ENCODE measurements at places on chromosomes 3 and 15.

- peak; percentile 76 for DNase-seq
Measured at GRCh38 chr15:63891079-63891767, 57.5 kb upstream of the HERC1 start.

- DNase-seq = no peak
Measured at GRCh38 chr3:27686642-27687041, 35.5 kb downstream of the EOMES start.

- DNase-seq = no peak
Measured at GRCh38 chr15:88782465-88782864, 20.8 kb upstream of the ACAN start.

DNA sequence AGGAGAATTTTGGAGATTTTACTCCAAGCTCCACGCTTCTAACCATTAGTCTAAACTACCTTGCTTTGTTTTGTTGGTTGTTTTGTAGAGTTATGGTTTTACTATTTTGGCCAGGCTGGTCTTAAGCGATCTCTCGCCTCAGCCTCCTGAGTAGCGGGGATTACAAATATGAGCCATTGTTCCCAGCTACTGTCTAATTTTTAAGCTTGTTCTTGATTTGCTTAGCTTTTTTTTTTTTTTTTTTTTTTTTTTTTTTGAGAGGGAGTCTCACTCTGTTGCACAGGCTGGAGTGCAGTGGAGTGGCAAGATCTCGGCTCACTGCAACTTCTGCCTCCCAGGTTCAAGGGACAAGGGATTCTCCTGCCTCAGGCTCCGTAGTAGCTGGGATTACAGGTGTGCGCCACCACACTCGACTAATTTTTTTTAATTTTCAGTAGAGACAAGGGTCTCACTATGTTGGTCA, 28.5 kb downstream of the EFCAB12 start:
- DNase-seq = no peak

DNA sequence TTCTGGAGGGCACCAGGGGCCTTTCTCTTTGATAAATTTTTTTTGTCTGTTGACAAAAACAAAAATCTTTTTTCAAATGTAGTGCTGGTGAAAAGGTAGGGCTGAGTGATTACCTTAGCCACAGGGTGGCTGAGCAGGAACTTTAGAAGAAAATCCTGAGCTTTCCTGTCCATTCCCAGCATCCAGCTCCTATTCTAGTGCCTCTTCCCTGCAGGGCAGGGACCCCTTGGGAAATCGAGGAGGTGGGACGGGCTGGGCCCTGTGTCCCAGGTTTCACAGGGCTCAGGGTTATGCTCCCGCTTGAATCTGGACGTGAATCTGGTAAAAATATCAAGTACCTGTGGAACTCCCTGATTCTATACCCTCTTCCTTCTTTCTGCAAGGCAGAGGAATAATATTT, 31.7 kb downstream of the EDEM1 start:
- DNase-seq = no peak

- no peak for DNase-seq
Measured at GRCh38 chr15:95281470-95281869, 1049.0 kb upstream of the NR2F2 start.

- DNase-seq = no peak
Measured at GRCh38 chr15:27673766-27674445, 425.2 kb downstream of the OCA2 start.

GRCh38 chr3:107660306-107660976, 137.7 kb downstream of the BBX start:
- no peak for DNase-seq

- DNase-seq = no peak
Measured at GRCh38 chr3:27630885-27631284, 91.2 kb downstream of the EOMES start.

- DNase-seq = no peak
Measured at GRCh38 chr15:38102972-38103371, 149.7 kb upstream of the SPRED1 start.

DNA sequence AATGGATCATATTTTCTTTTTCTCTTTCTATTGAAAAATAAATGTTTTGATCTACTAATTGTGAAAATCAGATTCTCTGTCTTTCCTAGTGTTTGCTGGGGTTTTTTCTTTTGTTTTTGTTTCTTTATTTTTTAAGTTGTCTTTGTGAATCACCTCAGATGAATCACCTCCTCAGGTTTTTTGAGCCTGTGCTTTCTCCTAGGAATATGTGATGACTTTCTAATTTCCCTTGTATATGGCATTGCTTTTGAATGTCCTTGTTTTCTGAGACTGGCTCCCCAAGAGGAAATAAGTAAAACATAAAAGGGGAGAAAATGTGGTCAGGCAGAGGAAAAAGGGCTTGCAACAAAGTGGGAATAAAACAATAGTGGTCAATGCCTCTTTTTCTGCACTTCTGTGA, 750.0 kb downstream of the ZPLD1 start:
- DNase-seq = no peak

DNA sequence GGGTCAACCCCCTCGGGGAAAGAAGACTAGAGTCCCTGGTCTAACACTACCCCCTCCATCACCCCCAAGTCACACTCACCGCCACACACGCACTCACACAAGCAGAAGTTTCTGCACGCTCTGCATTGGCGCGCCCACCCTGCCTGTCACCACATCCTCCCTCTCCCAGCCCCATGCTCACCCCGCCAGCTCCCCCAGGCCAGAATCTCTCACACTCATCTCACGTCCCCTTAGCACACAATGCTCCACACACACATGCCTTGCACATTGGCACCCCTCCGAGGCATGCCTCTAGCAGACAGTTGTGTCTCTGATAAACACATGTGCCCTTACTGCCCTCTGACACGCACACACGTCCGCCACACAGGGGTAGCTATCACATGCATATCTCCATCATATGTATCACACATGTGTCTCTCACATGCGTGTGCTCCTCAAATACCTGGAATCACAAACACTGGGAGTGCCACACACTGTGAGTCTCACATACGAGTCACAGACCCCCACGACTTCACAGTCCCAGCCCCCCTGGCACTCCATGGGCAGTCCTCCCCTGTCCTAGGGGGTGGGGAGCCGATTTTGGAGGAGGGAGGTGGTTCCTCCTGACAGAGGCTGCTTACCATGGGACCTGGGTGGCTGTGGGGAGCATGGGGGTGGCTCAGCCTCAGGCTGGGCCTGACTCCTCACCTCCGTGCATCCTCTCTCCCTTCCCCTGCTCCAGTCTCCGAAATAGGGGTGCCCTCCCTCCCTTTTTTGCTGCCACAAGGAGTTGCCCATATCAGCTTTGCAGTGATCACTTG, 898 bp downstream of the FBLN2 start:
- DNase-seq = no peak

DNA sequence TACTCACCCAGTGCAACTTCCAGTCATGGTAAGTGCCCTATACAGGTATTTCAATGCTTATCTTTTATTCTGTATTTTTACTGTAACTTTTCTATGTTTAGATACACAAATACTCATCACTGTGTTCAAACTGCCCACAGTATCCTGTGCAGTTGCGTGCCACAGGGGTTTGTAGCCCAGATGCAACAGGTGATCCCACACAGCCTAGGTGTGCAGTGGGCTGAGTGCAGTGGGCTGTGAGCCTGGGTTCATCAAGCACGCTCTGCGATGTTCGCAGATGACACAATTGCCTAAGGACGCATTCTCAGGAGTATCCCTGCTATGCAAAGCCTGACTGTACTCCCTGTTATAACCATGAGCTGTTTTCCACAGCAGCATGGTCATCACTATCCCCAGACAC, 36.2 kb upstream of the VGLL4 start:
- DNase-seq = no peak

DNA sequence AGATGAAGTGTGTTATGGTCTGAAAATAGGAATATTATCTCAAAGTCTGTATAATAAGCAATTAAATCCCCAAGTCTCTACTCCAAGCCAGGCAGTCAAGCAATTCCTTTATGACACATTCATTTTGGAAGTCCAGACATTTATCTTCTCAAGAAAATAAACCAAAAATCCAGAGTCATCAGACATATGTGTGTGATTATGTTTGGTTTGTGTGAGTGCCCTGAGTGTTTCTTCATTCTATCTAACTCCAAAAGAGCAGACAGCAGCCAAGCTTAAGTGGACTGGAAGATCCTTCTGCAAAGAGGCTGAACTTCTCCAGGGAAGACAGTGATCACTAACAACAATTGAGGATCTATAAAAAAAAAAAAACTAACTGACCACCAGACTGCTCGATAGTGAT, 239.8 kb downstream of the STAG1 start:
- DNase-seq = no peak

GRCh38 chr3:155131104-155131503, 51.0 kb downstream of the MME start:
- no peak for DNase-seq

DNA sequence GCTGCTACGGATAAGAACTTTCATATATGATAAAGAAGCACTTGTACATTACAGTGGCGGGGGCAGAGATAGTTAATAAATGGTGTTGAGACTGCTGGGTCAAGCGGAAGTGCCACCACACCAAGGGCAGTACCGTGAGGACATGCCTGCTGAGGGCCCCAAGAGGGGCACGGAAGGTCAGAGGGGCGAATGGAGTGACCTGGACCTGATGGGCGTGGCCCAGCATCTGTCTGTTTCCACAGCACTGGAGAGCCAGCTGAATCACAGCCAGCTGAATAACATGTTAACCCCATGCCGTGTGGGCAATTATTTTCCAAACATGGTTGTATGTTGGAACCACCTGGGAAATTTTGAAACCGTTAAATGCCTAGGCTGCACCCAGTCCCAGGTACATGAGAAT, 37.2 kb downstream of the ANKDD1A start:
- DNase-seq = no peak

DNA sequence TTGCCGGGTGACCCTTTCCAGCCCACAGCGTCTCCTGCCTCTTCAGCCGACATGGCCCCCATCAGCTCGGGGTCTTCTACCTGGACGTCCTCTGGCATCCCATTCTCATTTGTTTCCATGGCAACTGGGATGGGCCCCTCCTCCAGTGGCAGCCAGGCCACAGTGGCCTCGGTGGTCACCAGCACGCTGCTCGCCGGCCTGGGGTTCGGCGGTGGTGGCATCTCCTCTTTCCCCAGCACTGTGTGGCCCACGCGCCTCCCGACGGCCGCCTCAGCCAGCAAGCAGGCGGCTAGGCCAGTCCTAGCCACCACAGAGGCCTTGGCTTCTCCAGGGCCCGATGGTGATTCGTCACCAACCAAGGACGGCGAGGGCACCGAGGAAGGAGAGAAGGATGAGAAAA, 170.2 kb downstream of the FEZF2 start:
- DNase-seq = no peak

GRCh38 chr3:158709666-158710083, 22.6 kb downstream of the RARRES1 start:
- no peak for DNase-seq

DNA sequence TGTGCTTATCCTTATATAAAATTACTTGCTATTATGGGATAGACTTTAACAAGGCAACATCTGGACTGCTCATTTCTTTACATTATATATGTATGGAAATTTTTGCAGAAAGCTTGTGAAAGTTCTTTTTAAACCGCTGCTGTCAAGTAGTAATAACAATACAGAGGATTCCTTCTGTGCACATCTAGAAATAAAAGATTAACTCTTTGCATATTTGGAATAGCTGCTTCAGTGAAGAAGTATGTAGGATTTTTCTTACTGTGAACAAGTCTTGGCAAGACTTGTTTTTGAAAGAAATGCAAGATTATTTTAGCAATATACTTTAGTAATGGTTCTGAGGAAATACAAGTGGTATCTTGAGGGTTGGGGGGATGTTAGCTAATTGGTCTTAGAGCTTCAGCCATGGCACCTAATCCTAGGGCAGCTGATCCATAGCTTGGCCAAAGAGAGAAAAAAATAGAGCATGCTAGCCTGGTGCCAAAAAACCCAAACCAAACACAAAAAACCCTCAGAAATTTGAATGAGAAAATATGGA, 4.3 kb downstream of the PRKCI start:
- no peak for DNase-seq

DNA sequence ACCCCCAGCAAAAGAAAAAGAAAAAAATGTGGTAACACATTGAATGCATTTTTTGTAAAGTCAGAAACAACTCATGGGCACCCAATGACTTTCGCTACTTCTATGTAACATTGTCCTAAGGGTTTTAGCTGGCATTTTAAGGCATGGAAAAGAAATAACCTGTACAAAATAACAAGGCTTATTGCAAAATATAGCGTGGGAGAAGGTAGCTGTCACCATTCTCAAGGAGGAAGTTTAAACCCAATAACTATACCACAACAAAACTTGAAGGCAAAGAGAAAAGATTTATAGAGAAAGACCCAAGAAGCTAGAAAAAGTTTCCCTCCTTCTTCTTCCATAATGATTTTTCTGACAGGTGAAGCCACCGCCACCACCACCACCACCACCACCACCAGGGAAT, 55.7 kb upstream of the ACP3 start:
- no peak for DNase-seq

GRCh38 chr3:57646723-57647122, 46.2 kb downstream of the DENND6A start:
- no peak for DNase-seq

DNA sequence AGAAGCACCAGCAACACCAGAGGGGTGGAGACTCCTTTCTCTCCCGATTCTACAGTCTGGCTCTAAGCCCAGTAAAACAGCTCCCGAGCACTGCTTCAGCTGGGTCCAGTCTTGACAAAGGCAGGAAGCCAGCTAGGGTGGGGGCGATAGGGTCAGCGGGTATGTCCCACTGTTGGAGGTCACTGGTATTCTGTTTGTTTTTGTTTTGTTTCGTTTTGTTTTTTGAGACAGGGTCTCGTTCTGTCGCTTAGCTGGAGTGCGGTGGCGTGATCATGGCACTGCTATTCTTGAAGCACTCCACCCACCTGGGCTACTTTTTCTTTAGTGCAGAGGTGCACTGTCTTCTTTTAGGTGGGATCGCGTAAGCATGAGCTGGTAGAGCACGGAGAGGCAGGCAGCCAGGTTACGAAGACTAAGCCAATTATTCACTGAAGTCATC, 16.3 kb downstream of the GCSAM start:
- DNase-seq = no peak

GRCh38 chr3:64184621-64185020, 40.6 kb downstream of the PRICKLE2 start:
- no peak for DNase-seq

GRCh38 chr15:77493324-77493907, 72.7 kb downstream of the HMG20A start:
- DNase-seq = no peak

- no peak for DNase-seq
Measured at GRCh38 chr15:99010768-99011167, 3.2 kb upstream of the PGPEP1L start.

DNA sequence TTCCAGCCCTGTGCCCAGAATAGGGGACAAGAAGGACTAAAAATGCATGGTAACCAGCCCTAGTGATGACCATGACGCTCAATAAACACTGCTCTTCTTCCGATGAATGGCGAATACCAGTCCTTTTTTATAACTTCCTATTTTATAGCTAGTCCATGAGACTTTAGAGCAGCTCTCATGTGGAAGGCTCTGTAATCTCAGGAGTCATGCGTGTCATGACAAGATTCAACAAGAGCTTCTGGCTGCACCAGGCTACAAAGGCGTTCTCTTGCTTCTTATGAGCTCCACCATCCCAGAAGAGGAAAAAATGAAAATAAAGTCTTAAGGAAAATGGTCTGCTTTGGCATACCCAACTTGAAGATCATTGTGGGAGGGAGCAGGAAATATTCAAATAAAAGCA, 141.0 kb downstream of the TMCO5A start:
- no peak for DNase-seq
